B cell (primary cell): ENCODE measurements at places on chromosomes 11 and 22. TPM values are rescaled to one million over a fixed set of nuclear protein-coding genes. Genes with fewer than 3 reads are reported as not detected.

- H3K4me1 ChIP-seq = peaks cover 16% of the 10 kb centered on the region
- no peak overlapping the region for H3K27ac ChIP-seq
- H3K27me3 ChIP-seq = no peaks in the 10 kb centered on the region
- no peak for DNase-seq
These were observed 4.7 kb downstream of the API5 start for GRCh38 chr11:43316451-43316850.

DNA sequence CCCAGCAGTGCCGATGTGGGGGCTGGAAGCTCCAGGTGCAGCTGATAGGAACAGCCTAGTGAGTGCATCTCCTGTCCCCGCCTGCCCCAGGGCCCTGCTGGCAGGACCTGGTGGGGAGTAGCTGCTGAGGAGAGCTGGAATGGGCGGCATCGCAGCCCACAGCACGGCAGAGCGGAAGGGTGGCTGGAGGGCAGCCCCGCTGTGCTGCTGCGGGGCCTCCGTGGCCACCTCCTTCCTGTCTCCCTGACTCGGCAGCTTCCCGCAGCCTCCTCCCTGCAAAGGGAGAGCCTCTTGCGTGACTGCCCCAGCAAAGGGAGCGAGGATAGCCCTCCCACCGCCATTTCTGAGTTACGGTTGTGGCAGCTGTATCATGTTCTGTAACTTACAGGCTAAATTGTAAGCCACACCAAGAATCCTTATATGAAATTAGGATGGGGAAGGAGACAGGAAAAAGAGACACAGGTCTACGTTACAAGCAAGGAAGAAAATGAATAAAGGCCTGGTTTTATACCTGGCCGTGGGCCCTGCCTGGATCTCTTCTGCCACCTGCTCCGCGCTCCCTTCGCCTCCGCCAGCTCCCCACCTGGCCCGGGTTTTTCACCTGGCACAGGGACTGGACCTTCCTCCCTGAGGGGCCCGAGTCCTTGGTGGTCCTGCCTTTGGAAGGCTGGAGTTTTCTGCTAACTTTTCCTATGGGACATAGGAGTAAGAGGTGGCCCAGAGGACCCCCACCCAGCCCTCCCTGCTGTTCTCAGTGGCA is 10.0 kb downstream of the TPCN2 start:
- H3K27me3 ChIP-seq = no peaks in the 10 kb centered on the region
- H3K4me1 ChIP-seq = peaks cover 35% of the 10 kb centered on the region
- no peak overlapping the region for H3K4me3 ChIP-seq

GRCh38 chr11:67274768-67275605 is 8.7 kb downstream of the GRK2 start:
- no peaks in the 10 kb centered on the region for H3K27me3 ChIP-seq
- H3K27ac ChIP-seq = peak overlapping the region; percentile 76
- H3K4me3 ChIP-seq = no peak overlapping the region
- DNase-seq = no peak
- H3K36me3 ChIP-seq = peaks cover 76% of the 10 kb centered on the region

DNA sequence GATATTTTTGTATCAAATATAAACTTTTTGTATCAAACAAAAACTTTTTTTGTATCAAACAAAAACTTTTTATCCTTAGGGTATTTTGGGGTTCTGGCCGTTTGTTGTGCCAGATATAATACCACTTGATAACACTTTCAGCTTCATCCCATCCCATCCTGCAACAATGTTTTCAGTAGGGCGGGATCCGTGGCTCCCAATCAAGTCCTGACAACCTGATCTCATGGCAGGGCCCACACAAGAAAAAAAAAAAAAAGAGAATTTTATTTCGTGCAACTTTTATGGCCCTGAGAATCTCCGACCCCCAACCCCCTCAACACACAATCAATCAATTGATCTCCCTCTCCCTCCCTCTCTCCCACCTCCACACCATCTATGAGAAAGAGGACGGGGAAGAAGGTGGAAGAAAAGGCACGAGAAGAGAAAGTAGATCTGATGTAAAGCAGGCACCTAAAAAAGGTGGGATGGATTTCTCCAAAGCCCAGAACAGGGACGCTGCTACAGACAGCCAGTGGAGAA is 4749.6 kb upstream of the OR11H1 start:
- H3K27me3 ChIP-seq = no peaks in the 10 kb centered on the region
- H3K4me3 ChIP-seq = no peak overlapping the region
- H3K4me1 ChIP-seq = no peaks in the 10 kb centered on the region
- no peaks in the 10 kb centered on the region for H3K36me3 ChIP-seq
- DNase-seq = no peak
- no peak overlapping the region for H3K27ac ChIP-seq

- H3K4me3 ChIP-seq = no peak within 1 kb of the TSS
- H3K27me3 ChIP-seq = peaks cover 83% of the 10 kb centered on the region
- no peak for DNase-seq
These were observed at the start of gene SLC6A5 for GRCh38 chr11:20599221-20600019. TSS of gene SLC6A5 (plus strand) at chr11:20599608. CDS start at chr11:20599673, 65 bp downstream.

Gene JRKL
- 2.1 and 3.2 TPM in 2 replicates for polyA plus RNA-seq

Gene PRG2
- polyA plus RNA-seq = 0.07 and 0.52 TPM in 2 replicates

Gene PTPN5
- polyA plus RNA-seq = not detected in 2 replicates

Gene MCAM
- 1.1 and 1.4 TPM in 2 replicates for polyA plus RNA-seq

Gene KCTD14
- 0.18 TPM in 1 of 2 replicates, not detected in the other for polyA plus RNA-seq

Gene ENTHD1
- not detected in 2 replicates for polyA plus RNA-seq

DNA sequence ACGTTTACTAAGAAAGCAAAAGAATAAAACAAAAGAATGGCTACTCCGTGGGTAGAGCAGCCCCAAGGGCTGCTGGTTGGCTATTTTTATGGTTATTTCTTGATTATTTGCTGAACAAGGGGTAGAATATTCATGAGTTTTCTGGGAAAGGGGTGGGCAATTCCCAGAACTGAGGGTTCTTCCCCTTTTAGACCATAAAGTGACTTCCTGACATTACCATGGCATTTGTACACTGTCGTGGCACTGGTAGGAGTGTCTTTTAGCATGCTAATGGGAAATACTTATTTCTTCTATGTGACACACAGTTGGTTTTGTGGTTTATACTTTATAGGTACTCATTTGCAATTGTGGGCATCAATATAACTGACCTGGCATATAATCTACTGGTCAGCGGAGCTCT is 56.3 kb downstream of the SLN start:
- no peaks in the 10 kb centered on the region for H3K36me3 ChIP-seq
- peaks cover 3% of the 10 kb centered on the region for H3K27me3 ChIP-seq
- DNase-seq = no peak
- H3K4me3 ChIP-seq = no peak overlapping the region

GRCh38 chr11:86587264-86588193 is 84.9 kb downstream of the ME3 start:
- H3K27ac ChIP-seq = no peak overlapping the region
- no peaks in the 10 kb centered on the region for H3K4me1 ChIP-seq
- H3K27me3 ChIP-seq = no peaks in the 10 kb centered on the region
- H3K36me3 ChIP-seq = no peaks in the 10 kb centered on the region
- no peak overlapping the region for H3K4me3 ChIP-seq

DNA sequence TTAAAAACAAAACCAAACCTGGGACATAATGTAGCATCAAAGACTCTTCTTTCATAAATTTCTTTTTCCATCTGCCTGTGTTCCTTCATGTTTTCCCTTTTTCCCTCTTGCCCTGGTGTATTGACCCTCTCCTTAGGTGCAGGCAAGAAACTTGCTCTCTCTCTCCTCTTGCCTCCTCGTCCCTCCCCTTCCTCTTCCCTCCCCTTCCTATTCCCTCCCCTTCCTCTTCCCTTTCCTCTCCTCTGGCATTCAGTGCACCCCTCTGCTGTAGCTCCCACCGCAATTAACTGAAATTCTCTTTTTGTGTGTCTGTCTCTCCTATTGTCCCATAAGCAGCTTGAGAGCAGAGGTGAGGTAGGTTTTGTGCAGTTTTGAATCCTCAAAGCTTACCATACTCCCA is 49.9 kb downstream of the CSF2RB start:
- H3K4me3 ChIP-seq = no peak overlapping the region
- no peaks in the 10 kb centered on the region for H3K36me3 ChIP-seq
- peaks cover 5% of the 10 kb centered on the region for H3K27me3 ChIP-seq
- H3K27ac ChIP-seq = no peak overlapping the region
- no peaks in the 10 kb centered on the region for H3K4me1 ChIP-seq
- no peak for DNase-seq

GRCh38 chr11:59730896-59731565 is 17.4 kb upstream of the OR10V1 start:
- H3K4me3 ChIP-seq = no peak overlapping the region
- DNase-seq = no peak
- H3K27me3 ChIP-seq = no peaks in the 10 kb centered on the region
- H3K36me3 ChIP-seq = no peaks in the 10 kb centered on the region

GRCh38 chr11:122556605-122557004 is 98.9 kb upstream of the UBASH3B start:
- no peaks in the 10 kb centered on the region for H3K36me3 ChIP-seq
- no peak overlapping the region for H3K4me3 ChIP-seq
- H3K27me3 ChIP-seq = no peaks in the 10 kb centered on the region
- H3K4me1 ChIP-seq = no peaks in the 10 kb centered on the region
- no peak for DNase-seq

- no peak for DNase-seq
- no peak overlapping the region for H3K4me3 ChIP-seq
- no peaks in the 10 kb centered on the region for H3K4me1 ChIP-seq
- no peak overlapping the region for H3K27ac ChIP-seq
- H3K36me3 ChIP-seq = no peaks in the 10 kb centered on the region
These were observed 35.3 kb upstream of the TTLL12 start for GRCh38 chr22:43222262-43222661.

Gene GLYATL2
- polyA plus RNA-seq = not detected in 2 replicates

DNA sequence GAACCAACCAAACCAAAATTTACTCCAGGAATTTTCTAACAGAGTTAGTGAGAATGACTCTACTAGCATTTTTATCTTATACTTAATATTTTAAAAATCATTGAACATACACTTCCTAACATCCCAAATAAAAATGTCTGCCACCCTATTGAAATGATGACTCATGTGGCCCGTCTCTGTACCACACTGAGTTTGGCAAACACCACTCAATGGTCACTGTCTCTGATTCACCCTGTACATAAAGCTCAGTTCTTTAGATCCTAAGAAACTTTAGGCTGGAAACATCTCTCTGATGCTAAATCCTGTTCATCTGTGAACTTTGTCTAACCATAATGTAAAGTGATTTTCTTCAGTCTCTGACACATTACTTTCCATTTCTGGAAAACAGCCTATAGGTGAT is 182.0 kb downstream of the CWF19L2 start:
- DNase-seq = no peak
- H3K36me3 ChIP-seq = no peaks in the 10 kb centered on the region
- H3K27me3 ChIP-seq = no peaks in the 10 kb centered on the region
- H3K4me1 ChIP-seq = no peaks in the 10 kb centered on the region
- no peak overlapping the region for H3K27ac ChIP-seq
- H3K4me3 ChIP-seq = no peak overlapping the region

Gene ABCC8
- 0.03 and 0.22 TPM in 2 replicates for polyA plus RNA-seq

- peaks cover 55% of the 10 kb centered on the region for H3K4me1 ChIP-seq
- no peak overlapping the region for H3K4me3 ChIP-seq
- H3K36me3 ChIP-seq = no peaks in the 10 kb centered on the region
These were observed 67.4 kb upstream of the PRDM11 start for GRCh38 chr11:45079075-45079444.

GRCh38 chr11:90218606-90219005 is 4.2 kb downstream of the CHORDC1 start:
- no peaks in the 10 kb centered on the region for H3K27me3 ChIP-seq
- H3K4me1 ChIP-seq = peaks cover 31% of the 10 kb centered on the region
- H3K36me3 ChIP-seq = peaks cover 16% of the 10 kb centered on the region
- H3K4me3 ChIP-seq = no peak overlapping the region

GRCh38 chr11:40187295-40187694 is 1272.2 kb downstream of the LRRC4C start:
- H3K36me3 ChIP-seq = no peaks in the 10 kb centered on the region
- H3K27me3 ChIP-seq = no peaks in the 10 kb centered on the region
- no peak for DNase-seq
- H3K4me1 ChIP-seq = no peaks in the 10 kb centered on the region
- no peak overlapping the region for H3K27ac ChIP-seq

DNA sequence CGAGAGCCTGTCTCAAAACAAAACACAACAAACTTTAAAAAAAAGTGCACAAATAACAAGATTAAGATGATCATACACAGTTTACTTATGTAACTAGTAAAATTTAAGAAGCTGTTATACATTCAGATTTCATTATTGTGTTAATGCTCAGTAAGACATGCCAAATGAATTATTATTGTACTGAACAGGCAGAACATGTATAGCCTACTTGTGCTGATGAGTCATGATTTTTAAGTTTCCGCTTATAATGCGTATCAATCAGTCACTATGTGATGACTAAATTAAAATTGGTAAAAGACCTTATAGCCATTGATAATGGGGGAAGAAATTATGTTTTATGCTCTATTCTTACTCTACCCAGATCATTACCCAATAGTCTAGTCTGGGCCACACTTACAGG is 20.5 kb upstream of the EXPH5 start:
- H3K36me3 ChIP-seq = no peaks in the 10 kb centered on the region
- no peaks in the 10 kb centered on the region for H3K4me1 ChIP-seq
- H3K4me3 ChIP-seq = no peak overlapping the region
- no peak for DNase-seq
- H3K27ac ChIP-seq = no peak overlapping the region
- H3K27me3 ChIP-seq = no peaks in the 10 kb centered on the region

- DNase-seq = no peak
- H3K27ac ChIP-seq = no peak overlapping the region
- no peaks in the 10 kb centered on the region for H3K36me3 ChIP-seq
These were observed 16.4 kb downstream of the CSNK2A3 start for GRCh38 chr11:11336664-11337063.

- no peaks in the 10 kb centered on the region for H3K36me3 ChIP-seq
- no peak overlapping the region for H3K4me3 ChIP-seq
- H3K4me1 ChIP-seq = no peaks in the 10 kb centered on the region
- no peak overlapping the region for H3K27ac ChIP-seq
These were observed 14.5 kb downstream of the ARVCF start for GRCh38 chr22:20002128-20002527.

DNA sequence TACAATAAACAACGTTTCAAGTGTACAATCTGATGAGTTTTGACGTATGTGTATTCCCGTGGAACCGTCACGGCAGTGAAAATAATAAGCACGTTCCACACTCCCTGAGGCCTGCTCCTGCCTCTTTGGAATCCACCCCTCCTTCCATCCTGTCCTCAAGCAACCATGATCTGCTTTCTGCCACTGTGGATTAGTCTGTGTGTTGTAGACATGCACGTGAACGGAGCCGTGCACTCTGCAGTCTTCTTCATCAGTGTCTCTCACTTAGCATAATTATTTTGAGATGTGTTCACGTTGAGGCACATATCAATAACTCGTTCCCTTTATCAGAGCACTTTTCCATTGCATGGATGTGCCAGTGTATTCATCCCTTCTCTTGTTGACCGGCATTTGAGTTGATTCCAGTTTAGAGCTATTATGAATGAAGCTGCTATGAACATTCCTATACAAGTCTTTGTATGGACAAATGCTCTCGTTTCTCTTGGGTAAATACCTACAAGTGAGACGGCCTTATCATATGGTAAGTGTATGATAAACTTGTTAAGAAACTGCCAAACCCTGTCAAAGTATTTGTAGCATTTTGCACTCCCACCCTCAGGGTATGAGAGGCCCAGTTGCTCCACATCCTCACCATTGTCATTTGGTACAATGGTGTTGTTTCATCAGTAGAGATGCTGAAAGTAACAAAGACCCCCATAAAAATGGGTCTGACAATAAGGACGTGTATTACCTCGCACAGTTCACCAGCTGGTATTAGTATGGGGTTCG is 102.8 kb upstream of the CRYBB3 start:
- H3K27ac ChIP-seq = no peak overlapping the region
- no peak overlapping the region for H3K4me3 ChIP-seq
- H3K36me3 ChIP-seq = no peaks in the 10 kb centered on the region
- DNase-seq = no peak
- H3K27me3 ChIP-seq = peaks cover 4% of the 10 kb centered on the region

Gene SLC6A5
- not detected in 2 replicates for polyA plus RNA-seq
